ENCODE measurements at places on chromosomes 6 and 20.
A peak's percentile ranks its signal among the peaks of the same experiment; 100 is the strongest.

DNA sequence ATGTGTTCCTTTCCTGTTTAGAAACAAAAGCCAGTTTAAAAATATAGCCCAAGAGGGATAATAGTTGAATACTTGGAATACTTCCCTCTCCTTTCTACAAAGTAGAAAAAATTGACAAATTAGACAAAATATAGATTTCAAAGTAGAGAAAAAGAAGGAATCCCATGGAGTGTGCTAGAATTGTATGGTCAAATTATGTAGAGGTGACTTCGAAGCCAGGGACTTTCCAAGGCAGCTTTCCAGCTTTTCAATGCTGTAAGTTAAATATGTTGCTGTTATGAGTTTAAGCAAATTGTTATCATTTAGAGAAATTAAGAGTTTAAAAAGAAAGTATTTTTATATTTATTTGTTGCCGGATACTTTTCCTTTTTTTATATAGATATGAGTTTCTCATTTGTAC is 415.5 kb upstream of the OPRM1 start:
- DNase-seq = no peak

DNA sequence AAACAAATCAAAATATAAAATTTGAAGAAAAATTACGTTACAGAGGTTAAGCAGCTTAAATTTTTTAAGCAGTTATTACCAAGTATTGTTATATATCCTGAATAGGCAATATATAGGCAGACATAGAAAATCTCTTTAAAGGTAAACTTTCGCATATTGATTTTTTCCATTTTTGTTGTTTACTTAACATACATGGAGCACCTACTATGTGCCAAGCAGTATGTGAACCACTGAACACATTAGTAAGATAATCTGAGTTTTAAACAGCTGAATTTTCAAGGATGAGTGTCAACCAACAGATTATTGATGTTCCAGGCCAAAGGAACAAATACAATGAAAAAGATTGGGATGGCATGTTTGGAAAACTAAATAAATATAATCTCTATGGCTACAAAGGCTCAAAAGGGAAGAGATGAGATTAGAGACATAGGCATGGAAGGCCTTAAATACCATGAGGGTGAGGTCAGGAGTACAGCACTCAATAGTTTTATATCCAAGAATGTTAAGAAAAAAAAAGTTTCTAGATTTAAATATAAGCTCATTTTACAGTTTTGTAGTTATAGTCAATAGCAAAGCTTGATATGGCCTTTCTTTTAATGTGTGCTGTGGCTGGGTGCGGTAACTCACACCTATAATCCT is 277.5 kb downstream of the PTPRK start:
- no peak for DNase-seq

DNA sequence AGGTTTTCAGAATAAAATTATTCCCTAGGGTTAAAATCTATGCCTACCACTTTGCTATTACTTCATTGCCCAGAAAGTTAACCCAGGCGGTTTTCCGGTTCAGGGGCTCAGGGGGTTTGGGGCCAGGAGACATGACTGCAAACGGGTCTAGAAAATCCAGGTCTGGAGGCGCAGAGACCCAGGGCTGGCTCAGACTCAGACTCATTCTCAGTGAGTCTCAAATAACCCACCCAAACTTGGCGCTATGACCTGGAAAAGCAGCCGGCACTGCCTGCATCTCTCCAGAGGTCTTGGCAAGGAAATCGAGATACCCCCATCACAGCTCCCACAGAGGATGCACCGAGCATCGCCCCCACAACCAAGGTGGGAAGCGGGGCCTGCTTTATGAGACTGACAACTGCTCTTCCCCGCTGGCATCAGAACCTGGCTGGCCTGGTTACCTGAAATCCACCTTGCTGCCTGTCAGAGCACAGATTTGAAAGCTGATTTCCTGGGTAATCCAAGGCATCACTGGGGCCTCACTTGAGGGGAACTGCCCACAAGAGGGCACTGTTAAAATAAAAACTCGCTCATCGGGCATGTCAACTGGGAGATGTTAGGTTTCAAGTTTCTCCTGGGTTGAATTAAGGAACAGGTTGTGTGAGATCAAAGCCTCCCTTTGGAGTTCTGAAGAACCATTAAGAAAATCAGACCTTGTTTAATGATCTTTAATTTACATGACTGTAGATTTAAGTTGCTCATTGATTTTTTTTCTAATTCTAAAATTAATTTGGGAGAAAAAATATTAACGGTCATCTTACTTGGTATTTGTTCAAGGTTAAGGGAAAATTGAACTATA is 55.1 kb downstream of the KIF16B start:
- no peak for DNase-seq

GRCh38 chr6:147448775-147449174 is 59.7 kb upstream of the SAMD5 start:
- no peak for DNase-seq

GRCh38 chr20:15205028-15205427 is 867.6 kb upstream of the FLRT3 start:
- DNase-seq = no peak

DNA sequence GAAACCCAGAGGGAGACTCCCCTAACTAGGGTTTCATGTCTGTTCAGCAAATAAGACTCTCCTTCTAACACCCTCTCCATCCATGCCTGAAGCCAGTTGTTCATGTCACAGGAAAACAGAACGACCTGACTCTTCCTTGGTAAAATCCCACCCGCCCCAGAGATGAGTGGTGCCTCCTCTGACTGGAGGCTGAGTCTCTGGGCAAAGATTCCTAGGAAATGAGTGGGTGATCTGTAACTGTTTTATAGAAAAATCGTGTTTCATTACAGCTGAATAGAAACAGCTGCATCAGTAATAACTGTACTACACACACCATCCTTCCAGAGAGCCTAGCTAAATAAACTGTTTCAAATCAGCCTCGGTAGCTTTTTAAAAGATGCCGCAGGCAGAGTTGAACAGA is 37.4 kb upstream of the MRPS10 start:
- no peak for DNase-seq

DNA sequence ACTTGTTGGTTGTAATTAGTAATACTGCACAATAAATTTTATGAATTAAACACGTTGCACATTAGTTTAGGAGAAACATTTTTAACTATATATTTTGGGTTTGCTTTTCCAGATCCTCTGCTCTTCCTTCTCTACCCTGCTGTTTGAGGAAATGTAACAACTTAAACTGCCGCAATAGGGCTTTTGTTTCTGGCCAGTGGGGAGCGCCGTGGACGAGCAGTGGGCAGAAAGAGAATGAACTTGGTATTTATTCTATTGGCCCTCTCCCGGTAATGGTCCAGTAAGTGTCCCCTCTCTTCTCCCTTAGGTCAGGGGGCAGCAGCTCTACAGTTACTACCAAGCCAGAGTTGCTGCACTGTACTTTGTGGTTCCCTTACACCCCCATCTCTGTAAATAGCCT is 35.2 kb upstream of the EPHA7 start:
- DNase-seq = no peak

DNA sequence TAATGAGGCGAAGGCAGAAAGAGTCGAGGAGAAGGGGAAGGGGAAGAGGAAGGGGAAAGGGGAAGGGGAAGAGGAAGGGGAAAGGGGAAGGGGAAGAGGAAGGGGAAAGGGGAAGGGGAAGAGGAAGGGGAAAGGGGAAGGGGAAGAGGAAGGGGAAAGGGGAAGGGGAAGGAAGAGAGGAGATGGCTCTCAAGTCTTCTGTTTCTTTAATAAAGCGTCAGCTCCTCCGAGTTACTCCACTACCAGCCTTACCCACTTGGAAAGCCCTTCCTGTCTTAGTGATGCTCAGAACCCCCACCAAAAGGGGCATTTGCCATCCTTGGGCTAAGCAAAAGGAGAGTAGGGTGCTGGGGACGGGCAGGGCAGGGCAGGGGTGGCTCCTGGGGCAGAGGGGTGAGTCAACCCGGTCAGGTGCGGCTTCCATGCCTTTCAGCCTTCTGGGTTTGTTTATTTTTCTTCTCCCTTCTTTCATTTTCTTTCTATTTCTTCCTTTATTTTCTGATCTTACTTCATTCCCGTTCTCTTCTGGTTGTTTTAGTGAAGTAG is 476 bp upstream of the CLIC5 start:
- no peak for DNase-seq

DNA sequence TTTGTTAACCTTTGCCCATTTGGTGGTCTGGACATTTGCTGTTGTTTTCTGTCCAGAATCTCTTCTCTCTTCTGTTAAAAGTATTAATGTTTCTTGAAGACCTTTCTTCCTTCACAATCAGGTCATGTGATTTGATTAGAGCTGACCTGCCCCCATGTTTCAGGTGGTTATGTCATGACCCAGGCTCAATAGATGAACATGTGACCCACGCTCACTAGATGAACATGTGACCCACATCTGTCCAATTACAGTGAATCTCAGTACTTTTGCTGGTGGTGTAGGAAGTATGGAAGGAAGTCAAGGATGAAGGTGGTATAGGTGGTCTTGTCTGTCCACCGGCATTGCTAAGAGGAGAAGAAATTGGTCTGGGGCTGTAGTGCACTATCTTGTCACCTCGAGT is 289.1 kb upstream of the JAG1 start:
- no peak for DNase-seq

DNA sequence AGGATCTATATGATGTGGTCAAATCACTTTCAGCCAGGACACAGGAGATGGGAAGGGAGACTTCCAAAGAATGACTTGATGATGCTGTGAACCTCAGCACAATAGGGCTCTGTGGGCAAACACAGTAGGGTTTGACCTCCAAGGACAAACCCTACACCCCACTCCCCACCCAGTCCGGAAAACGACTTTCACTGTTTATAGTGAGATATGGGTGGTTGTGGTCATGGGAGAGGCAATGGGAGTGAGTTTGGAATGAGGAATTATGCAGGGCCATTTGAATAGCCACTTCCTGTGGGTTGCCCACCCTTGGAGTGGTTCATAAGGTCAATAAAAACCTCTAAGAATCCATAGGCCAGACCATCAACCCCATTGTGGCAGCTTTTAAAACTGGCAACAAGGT is 38.4 kb upstream of the PRND start:
- no peak for DNase-seq

DNA sequence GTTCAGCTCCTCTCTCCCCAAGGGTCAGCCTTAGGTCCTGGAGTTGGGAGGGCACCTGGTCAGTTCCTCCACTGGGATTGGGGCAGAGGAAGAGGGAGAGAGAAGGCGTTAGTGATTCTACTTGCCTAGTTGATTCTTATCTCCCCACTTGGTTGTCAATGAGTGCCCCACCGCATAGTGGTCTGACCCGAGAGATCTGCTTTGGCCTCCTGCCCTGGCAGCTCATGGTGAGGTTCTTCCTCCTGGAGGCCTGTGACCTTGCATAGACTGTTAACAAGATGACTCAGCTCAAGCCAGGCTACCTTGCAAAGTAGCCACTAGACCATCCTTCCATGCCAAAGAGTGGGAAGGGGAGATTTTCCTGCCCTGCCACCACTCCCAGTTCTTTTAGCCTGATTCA is 160.6 kb downstream of the TMEM200A start:
- no peak for DNase-seq

- DNase-seq = no peak
These were observed 24.7 kb upstream of the MOCS1 start for GRCh38 chr6:39958947-39959346.

DNA sequence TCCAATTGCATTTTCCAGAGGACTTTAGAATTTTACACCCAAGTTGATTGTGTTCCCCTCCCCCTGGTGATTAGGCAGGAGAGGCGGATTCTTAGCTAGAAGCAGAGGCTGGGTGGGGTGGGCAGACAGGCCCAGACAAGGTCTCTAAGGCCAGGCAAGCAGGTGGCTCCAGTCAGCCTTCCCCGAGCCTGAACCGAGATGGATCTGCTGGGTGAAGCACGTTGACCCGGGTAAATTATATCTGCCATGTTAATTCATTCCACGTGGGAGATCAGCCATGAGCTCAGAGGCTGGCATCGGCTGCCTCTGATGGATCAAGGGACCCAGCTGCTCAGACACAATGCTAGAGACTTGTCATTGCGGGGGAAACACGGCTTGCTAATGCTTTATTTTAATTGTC is 159.5 kb upstream of the MAFB start:
- no peak for DNase-seq

DNA sequence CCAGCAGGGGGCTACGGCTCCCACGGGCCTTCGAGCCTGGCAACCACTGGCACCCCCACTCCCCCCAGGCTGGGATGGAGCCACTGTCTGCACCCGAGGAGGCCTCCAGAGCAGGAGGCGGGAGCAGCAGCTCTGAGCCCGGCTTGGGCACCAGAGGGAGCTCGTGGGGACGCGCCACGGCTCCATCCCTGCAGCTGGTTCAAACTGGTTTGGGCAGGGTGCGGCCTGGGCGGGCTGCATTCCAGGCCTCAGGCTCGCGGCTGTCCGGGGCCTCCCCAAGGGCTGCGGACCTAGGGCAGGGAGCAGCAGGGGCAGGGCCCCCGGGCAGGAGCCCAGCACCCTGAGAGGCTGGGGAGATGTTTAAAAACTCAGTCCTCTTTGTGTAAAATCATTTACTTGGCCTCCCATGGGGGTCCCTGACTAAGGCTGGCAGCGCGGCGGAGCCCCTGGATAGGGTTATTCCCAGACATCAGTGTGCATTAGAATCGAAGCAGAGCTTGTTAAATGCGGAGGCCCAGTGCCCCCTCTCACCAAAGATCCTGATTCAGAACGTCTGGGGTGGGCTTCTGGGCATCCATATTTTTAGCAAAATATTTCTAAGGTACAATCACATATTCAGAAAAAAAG is 4.1 kb upstream of the BCAS4 start:
- peak; percentile 57 for DNase-seq

DNA sequence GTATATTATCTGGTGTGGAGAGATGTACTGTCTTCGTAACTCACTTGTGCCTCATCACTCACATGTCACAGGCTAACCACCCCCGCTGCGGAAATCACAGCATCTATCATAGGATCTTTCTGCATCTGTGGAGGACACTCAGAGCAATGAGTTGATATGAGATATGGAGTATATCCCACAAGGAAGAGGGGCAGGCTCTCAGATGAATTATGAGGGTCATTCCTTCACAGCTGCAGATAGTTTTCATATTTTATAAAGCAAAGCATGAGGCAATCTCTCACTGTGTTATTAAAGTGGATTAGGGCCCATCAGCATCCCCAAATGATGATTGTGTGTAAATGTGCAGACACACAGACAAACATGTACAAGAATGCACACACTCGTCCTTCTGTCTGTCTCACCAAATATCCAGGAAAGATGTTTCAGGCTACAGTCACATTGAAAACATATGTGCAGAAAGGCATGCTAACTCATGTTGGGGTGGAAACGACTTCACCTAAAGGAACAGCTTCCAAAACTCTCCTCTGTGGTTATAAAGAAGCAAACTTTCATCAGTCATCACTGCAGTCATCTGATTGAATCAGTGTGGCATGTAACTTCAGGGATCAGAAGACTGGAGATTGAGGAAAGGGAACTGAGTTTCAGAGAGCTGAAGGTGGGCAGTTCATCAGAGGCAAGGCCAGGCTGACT is 164.7 kb downstream of the FOXC1 start:
- no peak for DNase-seq

DNA sequence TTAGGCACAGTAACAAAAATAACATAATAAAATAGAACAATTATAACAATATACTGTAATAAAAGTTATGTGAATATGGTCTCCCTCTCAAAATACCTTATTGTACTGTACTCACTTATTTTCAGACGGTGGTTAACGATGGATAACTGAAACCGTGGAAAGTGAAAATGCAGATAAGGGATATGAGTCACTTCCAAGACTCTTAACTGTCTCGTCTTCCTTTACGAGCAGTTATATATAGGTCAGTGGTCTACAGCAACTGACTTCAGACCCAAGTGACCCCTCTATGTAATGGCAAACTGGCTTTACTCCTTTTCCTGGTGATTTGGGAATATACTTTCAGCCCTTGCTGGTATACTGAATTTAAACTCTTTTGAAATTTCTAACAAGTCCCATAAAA is 261.4 kb downstream of the SLC35F1 start:
- no peak for DNase-seq

All from activated CD8-positive, alpha-beta memory T cell treated with anti-CD3 and anti-CD28 coated beads for 48 hours (primary cell).